Endothelial cell of umbilical vein (primary cell): ENCODE measurements at places on chromosomes 5 and 9.

DNA sequence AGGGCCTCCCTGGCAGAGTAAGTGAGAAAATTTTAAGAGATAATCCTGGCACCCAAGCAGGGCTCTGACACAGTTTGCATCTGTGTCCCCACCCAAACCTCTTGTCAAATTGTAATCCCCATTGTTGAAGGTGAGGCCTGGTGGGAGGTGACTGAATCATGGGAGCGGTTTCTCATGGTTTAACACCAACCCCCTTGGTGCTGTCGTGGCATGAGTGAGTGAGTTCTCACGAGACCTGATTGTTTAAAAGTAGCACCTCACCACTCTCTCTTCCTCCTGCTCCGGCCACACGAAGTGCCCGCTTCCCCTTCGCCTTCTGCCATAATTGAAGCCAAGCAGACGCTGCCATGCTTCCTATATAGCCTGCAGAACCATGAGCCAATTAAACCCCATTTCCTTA lies 80.1 kb downstream of the FBXW11 start:
- no peaks in the 10 kb centered on the region for H3K27me3 ChIP-seq
- H3K36me3 ChIP-seq: no peaks in the 10 kb centered on the region
- no peak for DNase-seq
- no peaks in the 10 kb centered on the region for H3K4me1 ChIP-seq
- H3K4me3 ChIP-seq: no peak overlapping the region
- H3K27ac ChIP-seq: no peak overlapping the region

DNA sequence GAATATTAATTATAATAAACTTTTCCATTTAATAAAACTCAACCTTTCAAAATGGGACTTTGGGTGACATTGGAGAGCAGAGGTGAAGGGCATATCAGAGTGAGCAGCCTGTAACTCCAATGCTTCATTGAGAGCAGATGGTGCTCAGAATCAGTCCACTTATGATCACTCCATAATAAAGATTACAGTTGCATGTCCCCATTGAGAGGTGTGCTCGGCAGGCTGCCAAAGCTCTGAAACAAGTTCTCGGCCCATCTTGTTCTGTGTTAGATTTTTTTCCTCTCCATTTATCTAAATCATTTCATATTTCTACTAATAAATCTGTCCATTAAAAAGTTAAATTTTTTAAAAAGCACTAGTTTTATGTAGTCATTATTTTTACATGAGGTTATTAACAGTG lies 1786.4 kb upstream of the WWC1 start:
- H3K4me1 ChIP-seq: no peaks in the 10 kb centered on the region
- H3K4me3 ChIP-seq: no peak overlapping the region
- no peaks in the 10 kb centered on the region for H3K36me3 ChIP-seq
- H3K27ac ChIP-seq: no peak overlapping the region
- no peaks in the 10 kb centered on the region for H3K27me3 ChIP-seq
- no peak for DNase-seq

GRCh38 chr9:100354121-100354800 lies 1.5 kb upstream of the TEX10 start:
- H3K27me3 ChIP-seq: no peaks in the 10 kb centered on the region
- no peak for DNase-seq
- no peak overlapping the region for H3K4me3 ChIP-seq
- peaks cover 10% of the 10 kb centered on the region for H3K4me1 ChIP-seq

- no peak overlapping the region for H3K4me3 ChIP-seq
- DNase-seq: no peak
- no peaks in the 10 kb centered on the region for H3K36me3 ChIP-seq
- peaks cover 28% of the 10 kb centered on the region for H3K4me1 ChIP-seq
Observed at GRCh38 chr5:145244251-145244650, 590.9 kb downstream of the PRELID2 start.

GRCh38 chr5:160421625-160422258 lies at the start of gene PTTG1:
Gene PTTG1, plus strand, starts transcription at chr5:160421855. Its CDS starts 458 bp downstream, at chr5:160422313.
- H3K4me3 ChIP-seq: peak within 1 kb of the TSS; percentile 95
- H3K4me1 ChIP-seq: peaks cover 58% of the 10 kb centered on the region
- H3K36me3 ChIP-seq: no peaks in the 10 kb centered on the region
- H3K27me3 ChIP-seq: no peaks in the 10 kb centered on the region

GRCh38 chr9:5556101-5556705 lies 45.9 kb downstream of the PDCD1LG2 start:
- H3K4me3 ChIP-seq: no peak overlapping the region
- no peaks in the 10 kb centered on the region for H3K27me3 ChIP-seq
- peaks cover 26% of the 10 kb centered on the region for H3K4me1 ChIP-seq
- H3K27ac ChIP-seq: no peak overlapping the region

DNA sequence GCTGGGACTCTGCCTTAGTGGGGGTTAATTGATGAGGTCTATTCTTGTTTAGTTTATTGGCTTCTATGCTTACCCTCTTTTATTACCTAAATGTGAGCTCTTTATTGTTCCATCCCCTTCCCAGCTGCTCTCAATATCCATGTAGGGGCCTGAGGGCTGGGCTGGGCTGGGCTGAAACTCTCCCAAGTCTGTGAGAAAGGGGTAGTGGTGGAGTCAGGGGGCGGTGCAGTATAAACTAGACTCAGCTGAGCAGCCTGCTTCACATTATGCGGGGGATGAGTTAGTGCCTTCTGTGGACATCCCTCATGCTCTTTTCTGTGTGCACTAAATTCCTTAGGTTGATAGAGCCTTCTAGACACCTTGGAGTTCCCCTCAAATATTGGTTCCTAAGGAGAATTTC lies 451.8 kb upstream of the PTGER4 start:
- no peak for DNase-seq
- H3K36me3 ChIP-seq: no peaks in the 10 kb centered on the region
- H3K4me3 ChIP-seq: no peak overlapping the region
- peaks cover 11% of the 10 kb centered on the region for H3K4me1 ChIP-seq
- no peak overlapping the region for H3K27ac ChIP-seq

DNA sequence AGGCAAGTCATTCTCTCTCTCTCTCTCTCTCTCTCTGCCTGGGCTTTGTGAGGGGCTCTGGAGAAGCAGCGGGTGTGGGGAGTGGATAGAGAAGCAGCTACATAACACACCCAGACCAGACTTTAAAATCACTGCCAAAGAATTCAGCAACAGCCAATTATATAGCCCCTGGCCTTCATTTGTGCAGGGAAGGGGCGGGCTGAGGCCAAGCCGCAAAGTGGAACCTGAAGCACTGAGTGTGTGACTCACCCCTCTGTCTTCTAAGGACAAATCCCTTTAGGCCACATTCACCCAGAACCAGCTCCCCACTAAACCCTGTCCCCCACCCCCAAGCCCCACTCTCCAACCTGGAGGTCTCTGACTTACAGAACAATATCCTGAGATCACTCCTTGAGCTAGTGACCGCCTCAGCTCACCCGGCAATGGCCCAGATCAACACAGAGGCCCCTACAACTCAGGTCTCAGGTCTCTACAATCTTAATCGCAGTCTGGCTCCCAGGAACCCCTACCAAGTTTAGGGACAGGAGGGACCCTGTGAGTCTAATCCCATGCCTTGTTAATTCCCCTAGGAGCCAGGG lies 6.0 kb downstream of the B4GALT1 start:
- peak overlapping the region; percentile 97 for H3K27ac ChIP-seq
- peak; percentile 87 for DNase-seq
- no peaks in the 10 kb centered on the region for H3K27me3 ChIP-seq
- no peaks in the 10 kb centered on the region for H3K36me3 ChIP-seq

- H3K27me3 ChIP-seq: no peaks in the 10 kb centered on the region
- DNase-seq: peak; percentile 88
- peaks cover 12% of the 10 kb centered on the region for H3K4me1 ChIP-seq
- no peak overlapping the region for H3K4me3 ChIP-seq
- H3K27ac ChIP-seq: peak overlapping the region; percentile 78
- no peaks in the 10 kb centered on the region for H3K36me3 ChIP-seq
Observed at GRCh38 chr5:171667341-171668096, 118.1 kb upstream of the SMIM23 start.

DNA sequence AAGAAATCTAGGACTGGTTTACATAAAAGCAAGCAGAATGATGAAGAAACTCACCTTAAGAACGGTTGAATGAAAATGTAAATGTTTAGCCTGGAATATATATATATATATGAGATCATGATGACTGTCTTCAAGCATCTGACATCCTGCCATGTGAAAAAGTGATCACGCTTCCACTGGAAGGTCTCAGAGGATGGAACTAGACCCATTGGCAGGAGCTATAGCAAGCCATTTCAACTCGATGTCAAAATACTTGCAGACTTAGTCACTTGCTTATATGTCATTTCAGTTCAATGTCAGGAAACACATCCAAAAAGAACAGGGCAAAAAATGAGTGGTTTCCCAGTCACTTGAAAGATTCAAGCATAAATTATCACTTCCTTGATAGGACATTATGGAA lies 22.2 kb upstream of the TMEM161B start:
- no peaks in the 10 kb centered on the region for H3K36me3 ChIP-seq
- no peak overlapping the region for H3K4me3 ChIP-seq
- H3K27ac ChIP-seq: no peak overlapping the region
- no peaks in the 10 kb centered on the region for H3K4me1 ChIP-seq

- H3K4me1 ChIP-seq: peaks cover 15% of the 10 kb centered on the region
- no peak for DNase-seq
- H3K27me3 ChIP-seq: peaks cover 7% of the 10 kb centered on the region
- H3K4me3 ChIP-seq: no peak overlapping the region
- H3K27ac ChIP-seq: no peak overlapping the region
Observed at GRCh38 chr9:124776618-124776953, 347 bp upstream of the OLFML2A start.

DNA sequence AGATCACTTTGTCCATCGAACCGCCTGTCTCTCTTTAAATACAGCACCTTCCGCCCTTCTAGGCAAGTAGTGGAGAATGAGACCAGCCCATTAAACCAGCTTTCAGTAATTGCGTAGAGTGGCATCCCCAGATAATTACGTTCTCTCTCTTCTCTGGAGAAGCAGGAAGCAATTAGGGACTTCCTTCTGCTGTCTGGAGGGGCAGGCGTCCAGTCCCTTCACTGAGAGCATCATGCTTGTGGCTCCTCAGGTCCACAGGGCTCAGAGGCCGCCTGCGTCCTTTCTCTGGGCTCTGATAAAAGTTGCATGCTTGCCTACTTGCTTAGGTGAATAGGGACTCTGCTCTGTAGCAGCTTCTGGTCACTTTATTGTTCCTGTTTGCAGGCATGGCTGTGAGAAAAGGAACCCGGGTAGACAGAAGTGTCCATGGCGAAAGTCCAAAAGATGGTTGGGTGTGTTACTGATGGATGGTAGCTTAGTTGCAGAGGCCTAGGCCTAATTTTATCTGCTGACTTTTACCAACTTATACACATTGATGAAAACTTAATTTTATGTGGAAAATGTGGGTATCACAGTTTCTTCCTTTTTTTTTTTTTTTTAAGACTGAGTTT lies 299.1 kb upstream of the PANK3 start:
- no peak overlapping the region for H3K4me3 ChIP-seq
- DNase-seq: no peak
- H3K36me3 ChIP-seq: no peaks in the 10 kb centered on the region
- H3K27me3 ChIP-seq: no peaks in the 10 kb centered on the region
- H3K4me1 ChIP-seq: no peaks in the 10 kb centered on the region
